ENCODE measurements at places on chromosomes 7 and 10.

DNA sequence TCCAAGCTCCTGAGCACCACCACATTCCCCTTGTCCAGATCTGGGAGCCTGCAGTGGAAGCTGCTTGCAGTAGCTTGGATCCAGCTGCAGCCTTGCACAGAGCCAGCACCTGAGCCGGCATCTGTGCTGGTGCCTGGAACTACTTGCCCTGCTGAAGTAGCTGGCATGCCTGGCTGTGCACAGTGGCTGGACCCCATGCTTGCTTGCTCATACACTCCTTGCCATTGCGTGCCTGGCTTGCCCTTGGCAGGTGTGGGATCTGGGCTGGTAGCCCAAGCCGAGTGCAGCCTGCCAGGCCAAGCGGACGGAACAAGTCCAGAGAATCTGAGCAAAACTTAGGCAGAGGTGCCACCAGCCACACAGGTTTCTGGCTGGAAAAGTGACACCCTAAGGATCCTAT, 759.9 kb downstream of the IPMK start:
- DNase-seq: no peak

GRCh38 chr7:149002604-149003003, 25.7 kb downstream of the PDIA4 start:
- DNase-seq: no peak

DNA sequence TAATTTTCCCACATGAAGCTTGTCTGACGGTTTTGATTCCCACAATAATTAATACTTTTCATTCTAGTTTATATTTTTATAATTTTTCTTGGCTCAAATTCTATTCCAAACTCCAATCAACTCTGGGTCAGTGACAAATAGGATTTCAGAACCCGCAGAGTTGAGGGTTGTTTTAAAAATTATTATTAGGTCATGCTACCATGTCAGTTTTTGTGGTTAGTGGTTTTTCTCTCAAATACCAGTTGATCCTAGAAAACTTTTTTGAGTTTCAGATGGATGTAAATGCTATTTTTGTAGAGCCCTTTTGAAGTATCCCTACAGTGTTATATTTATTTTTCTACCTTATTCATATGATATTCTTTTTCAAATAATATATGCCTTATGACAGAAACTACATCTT, 237.4 kb downstream of the SEMA3D start:
- no peak for DNase-seq

GRCh38 chr10:68301790-68302502, 29.9 kb upstream of the HNRNPH3 start:
- peak; percentile 44 for DNase-seq

- no peak for DNase-seq
These were observed 13.4 kb downstream of the NHLRC2 start for GRCh38 chr10:113867904-113868303.

- DNase-seq: no peak
These were observed 34.9 kb downstream of the CALML3 start for GRCh38 chr10:5559642-5560141.

- DNase-seq: peak; percentile 3
These were observed 119.0 kb upstream of the KCNMA1 start for GRCh38 chr10:77756319-77757232.

DNA sequence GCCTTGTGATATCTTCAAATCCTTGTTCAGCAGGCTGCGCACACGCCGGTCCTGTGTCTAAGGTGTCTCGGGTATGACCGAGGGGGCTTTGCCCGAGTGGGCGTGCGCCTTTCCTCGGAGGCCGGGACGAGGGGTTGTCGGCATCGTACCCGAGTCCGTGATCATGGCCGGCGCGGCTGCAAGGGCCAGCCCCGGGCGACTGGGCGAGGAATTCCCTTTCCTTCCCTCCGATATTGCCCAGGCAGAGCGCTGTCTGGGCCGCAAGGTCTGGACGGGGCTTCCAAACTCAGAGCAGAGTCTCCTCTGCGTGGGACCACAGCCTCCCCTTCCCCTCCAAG, 59.7 kb downstream of the ZNF467 start:
- no peak for DNase-seq

DNA sequence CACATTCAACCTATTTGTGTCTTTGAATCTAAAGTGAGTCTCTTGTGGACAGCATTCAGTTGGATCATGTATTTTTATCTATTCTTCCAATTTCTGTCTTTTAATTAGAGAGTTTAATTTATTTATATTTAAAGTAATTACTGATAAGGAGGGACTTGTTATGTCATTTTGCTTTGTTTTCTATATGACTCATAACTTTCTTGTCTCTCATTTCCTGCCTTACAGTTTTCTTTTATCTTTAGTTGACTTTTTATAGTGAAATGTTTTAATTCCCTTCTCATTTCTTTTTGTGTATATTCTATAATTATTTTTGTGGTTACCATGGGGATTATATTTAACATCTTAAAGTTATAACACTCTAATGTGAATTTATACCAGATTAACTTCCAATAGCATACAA, 7.3 kb upstream of the ZNF518A start:
- DNase-seq: no peak

GRCh38 chr10:124740369-124741280, 3.6 kb downstream of the FAM53B start:
- no peak for DNase-seq

GRCh38 chr10:3393958-3394357, 221.4 kb upstream of the PITRM1 start:
- DNase-seq: no peak

DNA sequence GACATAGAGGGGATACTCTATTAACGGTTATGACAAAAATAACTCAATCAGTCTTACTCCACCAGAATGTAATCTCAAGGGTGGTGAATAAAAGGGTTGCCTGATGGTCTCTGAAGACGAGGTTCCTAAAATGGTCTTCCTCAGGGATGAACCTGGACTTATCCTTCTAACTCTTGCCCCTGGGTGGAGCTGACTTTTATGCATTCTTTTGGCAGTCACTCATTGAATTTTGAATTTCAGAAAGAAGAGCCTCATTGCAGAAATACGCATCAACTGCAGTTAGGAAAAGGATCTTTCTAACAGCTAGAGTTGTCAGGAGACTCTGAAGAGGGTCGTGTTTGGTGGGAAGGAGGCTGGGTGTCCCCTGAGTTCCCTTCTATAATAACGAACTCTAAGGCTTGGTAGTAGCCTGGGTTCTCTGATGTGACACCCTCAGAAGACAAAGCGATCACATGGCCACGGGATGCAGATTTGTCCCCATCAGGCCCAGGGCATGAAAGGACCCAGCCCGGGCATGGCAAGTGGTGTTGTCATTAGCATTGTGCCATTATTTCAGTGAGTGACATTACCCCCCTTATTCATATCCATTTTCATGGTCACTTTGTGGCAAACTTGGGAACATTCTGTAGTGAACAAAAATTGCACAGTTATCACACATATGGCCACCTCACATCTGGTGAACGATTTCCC, 58.6 kb upstream of the JCAD start:
- no peak for DNase-seq

DNA sequence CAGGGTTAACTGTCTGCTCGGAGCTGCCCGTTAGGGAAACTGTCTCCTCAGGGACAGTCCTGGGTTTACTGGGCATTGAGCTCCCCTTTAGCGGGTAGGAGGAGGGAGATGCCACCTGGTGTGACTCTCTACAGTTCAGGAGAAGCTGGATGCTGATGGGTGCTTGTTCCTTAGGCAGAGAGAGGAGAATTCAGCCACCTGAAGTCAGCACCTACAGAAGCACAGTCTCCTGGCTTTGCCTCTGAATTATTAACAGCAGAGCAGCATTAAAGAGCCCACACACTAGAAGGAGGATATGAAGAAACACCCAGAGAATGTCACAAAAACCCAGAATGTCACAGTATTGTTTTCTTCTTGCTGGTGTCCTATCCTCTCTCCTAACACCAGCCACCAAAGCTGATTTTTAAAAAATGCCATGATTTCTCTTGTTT, 696 bp downstream of the GIMAP4 start:
- DNase-seq: no peak
